C1 segment of cervical spinal cord (tissue), 14 donors: ENCODE measurements at places on chromosomes 6 and 20.

- no peak for DNase-seq
Measured at GRCh38 chr6:128655978-128656498, 135.6 kb upstream of the PTPRK start.

DNA sequence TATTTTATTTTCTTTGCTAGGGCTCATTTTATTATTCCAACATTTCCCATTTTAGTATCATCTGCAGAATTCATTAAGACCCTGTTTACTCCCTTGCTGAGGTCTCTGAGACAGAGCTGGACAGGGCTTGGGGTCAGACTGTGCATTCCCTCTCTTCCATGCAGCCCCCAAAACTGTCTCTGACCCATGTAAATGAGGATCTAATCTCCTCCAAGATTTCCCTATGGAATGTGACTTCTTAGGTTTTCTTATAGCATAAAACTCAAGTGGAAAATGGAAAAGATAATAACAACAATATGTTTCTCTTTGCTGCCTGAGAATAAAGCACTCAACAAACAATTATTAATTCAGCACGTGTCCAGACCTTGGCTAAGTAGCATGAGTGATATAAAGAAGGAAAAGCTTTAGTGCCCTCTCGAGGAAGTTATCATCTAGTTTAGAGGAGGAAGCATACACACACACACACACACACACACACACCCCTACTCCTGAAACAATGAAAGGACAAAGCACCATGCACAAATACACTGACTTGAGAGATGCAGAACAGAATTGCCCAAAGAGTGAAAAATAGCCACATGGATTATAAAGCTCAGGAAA is 815.5 kb downstream of the BCKDHB start:
- no peak for DNase-seq

GRCh38 chr6:142804490-142804889 is 140.5 kb downstream of the HIVEP2 start:
- DNase-seq = no peak

DNA sequence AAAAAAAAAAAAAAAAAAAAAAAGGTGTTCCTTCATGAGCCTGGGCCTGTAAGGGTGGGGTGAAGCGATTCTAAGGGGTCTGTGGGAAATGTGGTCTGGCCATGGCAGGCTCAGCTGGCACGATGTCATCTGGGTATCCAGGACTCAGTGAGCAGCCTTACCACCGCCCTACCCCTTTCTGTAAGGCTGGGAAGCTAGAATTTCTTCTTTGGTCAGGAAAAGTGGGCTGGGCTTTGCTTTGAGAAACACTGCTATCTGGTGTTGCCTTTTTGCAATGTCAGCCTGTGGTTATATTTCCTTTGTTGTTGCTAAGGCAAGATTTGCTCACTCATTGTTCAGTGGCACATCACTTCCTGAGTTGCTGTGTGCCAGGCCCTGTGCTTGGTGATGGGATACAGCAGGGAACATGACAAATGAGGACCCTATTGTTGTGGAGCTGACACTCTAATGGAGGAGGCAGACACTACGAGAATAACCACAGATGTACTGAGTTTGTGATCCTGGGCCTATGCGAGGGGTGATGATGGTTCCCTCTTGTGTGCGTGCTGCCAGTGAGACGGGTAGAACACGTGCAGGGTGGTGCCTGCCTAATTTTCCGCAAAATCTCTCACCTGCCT is 45.9 kb upstream of the ZNFX1 start:
- no peak for DNase-seq

DNA sequence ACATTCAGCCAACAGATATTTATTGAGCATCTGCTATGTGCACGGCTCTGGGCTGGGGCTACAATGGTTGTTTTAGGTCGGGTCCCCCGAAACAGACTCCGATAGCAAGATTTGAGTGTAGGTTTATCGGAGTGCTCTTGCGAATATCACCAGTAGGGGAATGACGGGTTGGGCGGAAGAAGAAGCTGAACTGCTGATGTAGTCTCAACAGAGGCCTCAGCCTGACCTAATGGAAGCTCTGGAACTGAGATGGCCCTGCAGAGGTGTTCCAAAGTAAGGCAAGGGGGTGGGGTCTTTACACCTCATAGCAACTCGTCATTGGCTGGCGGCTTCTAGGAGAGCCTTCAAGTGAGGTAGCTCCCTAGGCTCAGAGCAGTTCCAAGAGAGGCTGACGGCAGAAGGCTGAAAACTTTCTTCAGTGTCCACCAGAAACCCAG is 1.1 kb downstream of the L3MBTL1 start:
- no peak for DNase-seq
